Stimulated activated CD4-positive, alpha-beta T cell treated with anti-CD3 and anti-CD28 coated beads, TNF-alpha, amount 100 ng/mL, for 4 hours (primary cell): ENCODE measurements at places on chromosomes 13 and 19.

GRCh38 chr13:33509642-33510229, 224.2 kb upstream of the STARD13 start:
- DNase-seq: no peak

- DNase-seq: no peak
These were observed 6.6 kb downstream of the ISOC2 start for GRCh38 chr19:55454787-55455243.

DNA sequence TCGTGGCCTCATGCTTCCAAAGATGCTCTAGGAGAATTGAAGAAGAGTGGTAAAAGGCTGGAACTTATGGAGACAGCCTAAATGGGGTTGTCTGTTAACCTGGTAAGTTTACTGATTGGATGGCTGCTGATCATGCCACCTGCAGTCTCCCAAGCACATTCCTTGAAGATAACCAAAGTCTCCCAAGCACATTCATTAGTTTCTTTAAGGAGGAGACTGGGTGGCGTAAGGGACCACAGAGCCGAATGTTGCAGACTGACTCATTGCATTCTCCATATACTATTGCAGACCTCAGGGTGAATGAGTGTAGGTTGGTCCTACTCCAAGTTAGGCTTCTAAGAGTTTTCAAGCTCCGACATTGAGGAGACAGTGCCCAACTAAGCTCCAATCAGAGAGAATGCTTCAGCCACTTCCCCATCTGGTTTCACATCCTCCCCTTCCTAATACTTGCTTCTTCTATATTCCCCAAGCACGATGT, at the start of gene IGFL3:
IGFL3 (minus strand) TSS at position 51 of the 478 bp plus-strand sequence; CDS start at position 12, 39 bp downstream.
- DNase-seq: no peak

GRCh38 chr19:18131841-18132596, 20.9 kb upstream of the PIK3R2 start:
- DNase-seq: no peak

DNA sequence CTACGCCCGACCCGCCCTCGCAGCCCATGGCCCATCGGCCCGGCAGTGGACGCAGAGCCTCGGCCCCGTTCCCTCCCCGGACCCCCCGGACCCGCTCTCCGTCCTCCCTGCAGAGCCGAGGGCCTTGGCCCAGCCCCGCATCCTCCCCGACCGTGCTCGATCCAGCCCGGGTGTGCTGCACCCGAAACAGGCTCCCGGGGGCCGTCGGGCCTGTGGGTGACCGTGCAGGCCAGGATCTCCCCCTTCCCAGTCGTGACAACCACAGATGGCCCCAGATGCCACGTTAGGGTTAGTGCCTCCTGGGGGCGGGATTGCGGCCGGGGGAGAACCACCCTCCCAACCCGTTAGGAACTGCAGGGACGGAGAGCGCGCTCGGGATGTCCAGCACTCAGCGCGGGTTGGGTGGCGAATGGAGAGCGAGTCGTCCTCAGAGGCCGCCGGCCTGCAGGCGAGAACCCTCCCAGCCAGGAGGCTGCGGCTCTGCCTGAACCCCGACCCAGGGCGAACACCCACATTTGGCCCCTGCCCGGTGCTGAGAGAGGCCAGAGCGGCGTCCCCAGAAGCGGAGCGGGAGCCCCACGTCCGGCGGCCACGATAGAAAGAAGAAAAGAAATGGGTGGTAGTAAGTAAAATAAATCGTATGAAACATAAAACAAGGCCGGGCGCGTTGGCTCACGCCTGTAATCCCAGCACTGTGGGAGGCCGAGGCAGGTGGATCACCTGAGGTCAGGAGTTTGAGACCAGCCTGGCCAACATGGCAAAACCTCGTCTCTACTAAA, 6.7 kb upstream of the MADCAM1 start:
- no peak for DNase-seq

DNA sequence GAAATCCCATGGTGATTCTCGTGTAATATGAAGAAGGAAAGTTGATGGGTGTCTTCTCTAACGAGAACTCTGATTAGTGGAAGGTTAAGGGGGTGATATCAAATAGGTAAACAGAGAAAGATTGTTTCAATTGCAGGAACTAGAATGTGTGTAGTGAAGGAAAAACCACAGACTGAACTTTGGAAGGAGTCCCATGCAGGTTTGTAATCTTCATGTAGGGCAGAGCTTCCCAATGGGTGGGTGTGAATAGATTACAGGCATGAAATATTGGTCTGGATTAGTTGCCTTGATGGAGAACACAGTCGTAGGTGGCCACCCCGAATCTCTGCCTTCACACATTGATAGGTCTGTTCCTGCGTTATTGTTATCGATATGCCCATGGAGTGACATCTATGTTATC, 295.5 kb downstream of the KCNRG start:
- no peak for DNase-seq

DNA sequence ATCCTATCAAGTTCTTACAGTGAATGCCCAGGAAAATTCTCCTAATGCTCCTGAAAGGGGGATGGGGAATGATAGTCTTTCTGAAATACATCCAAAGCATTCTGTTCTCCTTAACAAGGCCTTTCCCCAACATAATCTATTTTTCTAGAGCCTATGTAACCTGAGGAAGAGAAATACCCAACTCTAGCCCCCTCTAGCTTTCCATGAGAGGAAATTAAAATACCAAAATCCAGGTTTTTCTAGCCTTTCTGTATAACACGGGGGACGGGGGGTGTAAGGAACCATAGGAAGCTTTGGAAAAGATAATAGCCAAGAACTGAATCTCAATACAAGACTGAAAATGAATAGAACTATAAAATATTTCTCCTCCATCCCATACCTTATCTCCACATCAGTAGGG, 815.9 kb downstream of the SLITRK6 start:
- DNase-seq: no peak

- no peak for DNase-seq
These were observed 115.2 kb upstream of the ARGLU1 start for GRCh38 chr13:106683179-106683578.

DNA sequence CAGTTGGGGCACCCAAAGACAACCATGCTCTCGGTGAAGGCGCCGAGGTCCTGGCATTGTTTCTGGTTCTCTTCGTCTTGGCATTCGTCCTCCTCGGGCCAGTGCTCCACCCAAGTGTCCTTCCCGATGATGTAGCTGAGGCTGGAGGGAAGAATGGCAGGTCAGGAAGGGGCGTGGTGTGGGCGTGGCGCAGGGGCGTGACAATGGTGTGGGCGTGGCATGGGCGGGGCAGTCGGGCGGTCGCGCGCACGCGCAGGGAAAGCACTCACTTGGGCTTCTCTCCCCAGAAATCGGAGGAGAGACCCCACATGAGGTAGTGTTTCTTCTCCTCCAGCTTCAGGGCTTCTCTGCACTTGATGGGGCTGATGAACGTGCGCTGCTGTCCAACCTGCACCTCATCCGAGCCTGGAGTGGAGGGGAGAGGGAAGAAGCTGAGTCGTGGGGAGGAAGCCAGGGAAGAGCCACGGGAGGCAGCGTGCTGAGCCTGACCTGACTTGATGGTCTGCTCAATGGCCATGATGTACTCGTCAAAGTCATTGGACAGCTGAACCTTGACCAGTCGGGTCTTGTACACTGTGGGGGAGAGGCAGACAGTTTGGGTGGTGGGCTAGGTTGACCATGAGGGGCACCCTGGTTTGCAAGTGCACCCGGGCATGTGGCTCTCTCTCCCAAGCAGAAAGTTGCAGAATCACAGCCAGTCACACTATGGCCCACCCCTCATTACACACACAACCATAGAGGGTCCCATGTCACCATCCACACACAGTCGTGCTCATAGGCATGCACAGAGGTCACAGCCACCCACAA, 8.1 kb upstream of the TNFSF14 start:
- no peak for DNase-seq

DNA sequence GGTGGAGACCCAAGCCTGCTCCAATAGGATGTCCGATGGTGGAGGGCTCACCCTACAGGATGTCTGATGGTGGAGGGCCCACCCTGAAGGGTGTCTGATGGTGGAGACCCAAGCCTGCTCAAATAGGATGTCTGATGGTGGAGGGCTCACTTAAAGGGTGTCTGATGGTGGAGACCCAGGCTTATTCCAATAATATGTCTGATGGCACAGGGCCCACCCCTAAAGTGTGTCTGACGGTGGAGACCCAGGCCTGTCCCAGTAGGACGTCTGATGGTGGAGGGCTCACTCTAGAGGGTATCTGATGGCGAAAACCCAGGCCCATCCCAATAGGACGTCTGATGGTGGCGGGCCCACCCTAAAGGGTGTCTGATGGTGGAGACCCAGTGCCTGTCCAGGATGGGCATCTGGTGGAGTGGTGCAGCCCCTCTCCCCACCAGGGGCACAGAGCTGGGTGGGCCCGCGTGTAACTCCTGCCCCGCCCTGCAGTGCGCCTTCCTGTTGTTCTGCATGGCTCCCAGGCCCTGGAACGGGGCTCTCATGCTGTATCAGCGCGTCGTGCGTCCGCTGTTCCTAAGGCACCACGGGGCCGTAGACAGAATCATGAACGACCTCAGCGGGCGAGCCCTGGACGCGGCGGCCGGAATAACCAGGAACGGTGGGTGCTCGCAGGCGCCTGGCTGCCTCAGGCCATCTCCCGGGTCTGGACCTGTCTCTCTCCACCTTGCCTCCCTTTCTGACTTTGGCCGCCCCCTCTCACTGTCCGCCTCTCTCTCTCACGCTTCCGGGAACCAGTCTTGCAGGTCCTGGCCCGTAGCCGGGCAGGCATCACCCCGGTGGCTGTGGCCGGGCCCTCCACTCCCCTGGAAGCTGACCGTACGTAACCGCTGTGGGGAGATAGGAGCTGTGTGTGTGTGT, 5.1 kb downstream of the REEP6 start:
- DNase-seq: no peak

- DNase-seq: no peak
These were observed 2.5 kb downstream of the LIPE start for GRCh38 chr19:42424712-42425131.

GRCh38 chr19:4482721-4483364, 10.7 kb downstream of the HDGFL2 start:
- DNase-seq: no peak

DNA sequence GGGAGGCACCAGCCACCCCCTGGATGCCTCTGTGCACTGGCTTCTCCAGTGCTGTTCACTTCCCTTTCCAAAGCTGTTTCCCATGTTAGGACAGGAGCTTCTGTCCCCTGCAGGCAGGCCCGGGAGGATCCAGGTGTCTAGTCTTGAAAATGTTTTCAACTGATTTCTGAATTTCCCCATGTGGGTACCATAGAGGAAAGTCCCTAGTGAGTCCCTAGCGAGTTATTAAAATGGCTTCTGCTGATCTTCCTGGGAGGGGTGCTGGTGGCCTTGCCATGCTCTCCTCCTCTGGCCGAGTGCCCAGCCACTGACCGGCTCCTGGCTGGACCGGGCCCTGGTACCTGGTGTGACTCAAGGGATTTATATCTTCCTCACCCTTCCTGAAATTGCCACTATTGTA, 5.2 kb upstream of the ANKRD10 start:
- DNase-seq: no peak

- no peak for DNase-seq
These were observed 5.3 kb downstream of the GPX4 start for GRCh38 chr19:1109032-1109551.

DNA sequence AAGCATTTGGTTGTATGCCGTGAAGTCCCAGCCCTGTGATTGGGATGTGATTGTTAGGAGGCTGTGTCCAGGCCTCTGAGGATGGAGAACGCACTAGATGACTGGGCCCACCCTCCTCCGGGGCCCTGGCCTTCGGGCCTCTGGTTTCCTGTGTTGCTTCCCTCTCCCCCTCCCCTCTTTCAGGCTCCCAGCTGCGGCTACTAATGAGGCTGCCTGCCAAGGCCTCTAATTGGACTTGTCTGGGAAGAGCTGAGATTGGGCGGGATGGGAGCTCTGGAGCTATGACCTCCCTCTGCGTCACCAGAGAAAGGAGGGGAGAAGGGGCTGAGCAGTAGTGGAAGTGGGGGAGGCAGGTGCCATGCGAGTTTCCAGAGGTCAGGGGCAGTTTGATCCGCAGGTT, 9.9 kb downstream of the PTH2 start:
- DNase-seq: no peak

DNA sequence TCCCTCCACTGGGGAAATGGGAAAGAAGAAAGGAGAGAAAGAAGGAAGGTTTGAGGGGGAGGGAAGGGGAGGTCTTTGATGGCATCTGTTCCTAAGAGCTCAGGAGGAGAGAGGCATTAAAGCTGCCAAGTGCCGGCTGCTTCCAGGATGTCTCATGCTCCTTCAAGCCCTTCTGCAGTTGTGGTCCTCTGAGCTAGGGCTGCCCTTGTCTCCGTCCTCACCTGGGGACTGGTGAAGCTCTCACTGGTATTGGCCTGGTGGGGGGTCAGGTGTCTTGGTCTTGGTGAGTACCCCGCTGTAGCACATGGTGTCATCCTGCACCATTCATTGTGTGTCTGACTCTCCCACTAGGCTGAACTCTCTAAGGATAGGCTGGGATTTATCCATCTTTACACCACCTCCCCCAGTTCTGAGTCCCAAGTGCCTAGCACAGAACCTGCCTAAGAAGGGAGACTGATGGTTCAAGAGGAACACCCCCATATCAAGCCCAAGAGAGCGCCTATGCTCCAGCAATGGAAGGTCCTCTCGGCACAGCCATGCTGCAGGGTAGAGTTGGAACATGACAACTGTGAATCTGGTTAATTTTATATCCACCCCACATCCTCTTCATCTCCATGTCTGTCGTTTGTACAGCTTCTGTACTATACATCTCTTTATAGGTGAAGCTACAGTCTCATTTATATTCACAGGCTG, 83.7 kb downstream of the AKAP11 start:
- no peak for DNase-seq

GRCh38 chr19:30084390-30084819, 142.4 kb downstream of the URI1 start:
- DNase-seq: no peak

DNA sequence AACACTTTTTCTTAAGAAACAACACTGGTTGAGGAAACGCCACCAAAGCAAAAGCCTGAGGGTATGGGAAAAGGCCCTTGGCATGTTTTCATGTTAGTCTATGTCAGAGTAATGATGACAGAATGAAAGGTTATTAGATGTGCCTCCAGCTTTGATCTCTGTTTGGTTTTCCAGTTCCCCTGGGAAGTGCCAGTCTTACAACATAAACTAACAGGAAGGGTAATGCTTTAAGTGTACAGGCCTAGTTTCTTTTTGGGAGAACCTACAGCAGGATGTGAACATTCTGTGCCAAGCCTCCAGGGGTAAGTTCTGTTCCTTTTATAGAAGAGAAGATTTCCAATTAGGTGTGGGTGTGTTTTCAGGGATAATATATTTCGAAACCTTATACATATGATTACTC, 121.7 kb downstream of the FNDC3A start:
- DNase-seq: no peak

GRCh38 chr13:39196965-39197646, 158.8 kb downstream of the NHLRC3 start:
- DNase-seq: no peak
